ENCODE measurements at places on chromosomes 11 and 22.

DNA sequence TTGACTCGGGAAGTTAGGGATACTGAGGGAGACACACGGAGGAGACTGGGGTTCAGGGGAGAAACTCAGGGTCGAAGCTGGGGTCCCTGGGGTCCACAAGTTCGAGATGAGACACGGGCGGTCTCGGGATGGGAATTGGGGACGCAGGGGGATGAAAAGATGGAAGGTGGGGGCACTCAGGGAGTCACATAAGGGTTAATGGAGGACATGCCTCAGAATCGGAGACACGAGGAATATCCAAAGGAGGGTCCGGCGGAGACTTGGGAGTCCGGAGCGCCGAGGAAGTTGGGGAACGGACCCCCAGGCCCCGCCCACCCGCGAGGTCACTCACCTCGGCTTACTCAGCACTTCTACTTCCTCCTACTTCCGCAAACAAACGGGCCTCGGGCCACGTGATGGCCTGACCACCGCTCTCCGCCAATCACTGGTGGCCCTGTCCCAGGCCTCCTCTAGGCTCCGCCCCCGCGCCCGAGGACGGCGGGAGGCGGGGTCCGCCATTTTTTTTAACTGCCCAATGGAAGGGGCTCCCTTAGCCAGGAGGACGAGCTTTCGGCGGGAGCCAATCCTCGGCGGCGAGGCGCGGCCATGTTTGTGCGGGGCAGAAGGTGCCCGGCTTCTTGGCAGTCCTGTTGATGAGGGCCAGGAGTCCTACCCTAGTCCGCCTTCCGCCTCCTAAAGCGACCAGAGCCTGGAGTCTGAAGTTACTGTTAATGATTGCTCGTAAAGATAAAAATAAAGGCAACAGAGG is at the start of gene PLA2G6:
Gene PLA2G6, minus strand, starts transcription at position 378 of the 748 bp plus-strand sequence. CDS start 12,404 bp downstream, outside the sequence.
- peak; percentile 97 for DNase-seq

DNA sequence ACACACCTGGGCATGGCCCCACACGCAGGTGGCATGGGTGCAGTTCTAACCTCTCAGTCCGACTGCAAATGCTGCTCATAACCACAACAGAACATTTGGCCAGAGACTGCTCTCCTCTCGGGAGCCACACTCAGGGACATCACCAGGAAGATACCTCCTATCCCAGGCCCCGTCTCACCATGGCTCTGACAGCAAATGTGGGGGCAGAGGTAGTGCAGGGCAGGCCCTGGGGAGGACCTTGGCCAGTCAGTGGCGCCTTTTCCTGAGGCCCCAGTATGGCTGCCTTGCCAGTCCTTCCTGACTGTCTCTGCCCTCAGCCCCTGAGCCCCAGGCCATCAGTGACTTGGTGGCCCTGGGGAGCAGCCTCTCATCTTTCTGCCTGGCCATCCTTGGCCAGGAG is 2.8 kb downstream of the KRTAP5-6 start:
- no peak for DNase-seq

DNA sequence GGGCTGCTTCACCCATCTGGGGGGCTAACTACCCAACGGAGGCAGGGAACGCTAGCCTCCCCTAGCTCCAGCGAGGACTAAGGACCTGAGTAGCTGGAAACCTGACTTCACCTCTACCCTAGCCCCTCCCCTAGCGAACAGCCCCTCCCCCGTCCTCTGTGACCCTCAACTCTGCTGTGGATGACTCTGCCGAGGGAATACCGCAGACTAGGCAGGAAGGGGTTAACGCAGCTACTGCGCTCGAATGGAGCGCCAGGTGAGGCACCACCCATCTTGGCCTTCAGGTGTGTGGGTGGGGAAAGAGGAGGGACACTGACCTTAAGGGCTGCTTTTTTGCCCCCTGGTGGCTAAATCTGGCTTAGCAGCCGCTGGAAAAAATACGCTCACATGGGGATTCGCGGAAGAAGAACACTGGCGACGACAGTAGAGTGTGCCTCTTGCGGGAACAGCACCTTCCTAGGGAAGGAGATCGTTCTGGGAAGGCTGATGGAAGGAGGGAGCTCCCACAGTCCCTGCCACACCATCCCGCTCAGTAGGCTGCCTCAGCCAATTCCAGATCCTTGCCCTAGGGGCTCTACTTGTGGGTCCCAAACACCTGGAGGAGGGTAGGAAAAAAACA is 4.5 kb upstream of the BCL9L start:
- DNase-seq, result peak; percentile 89

DNA sequence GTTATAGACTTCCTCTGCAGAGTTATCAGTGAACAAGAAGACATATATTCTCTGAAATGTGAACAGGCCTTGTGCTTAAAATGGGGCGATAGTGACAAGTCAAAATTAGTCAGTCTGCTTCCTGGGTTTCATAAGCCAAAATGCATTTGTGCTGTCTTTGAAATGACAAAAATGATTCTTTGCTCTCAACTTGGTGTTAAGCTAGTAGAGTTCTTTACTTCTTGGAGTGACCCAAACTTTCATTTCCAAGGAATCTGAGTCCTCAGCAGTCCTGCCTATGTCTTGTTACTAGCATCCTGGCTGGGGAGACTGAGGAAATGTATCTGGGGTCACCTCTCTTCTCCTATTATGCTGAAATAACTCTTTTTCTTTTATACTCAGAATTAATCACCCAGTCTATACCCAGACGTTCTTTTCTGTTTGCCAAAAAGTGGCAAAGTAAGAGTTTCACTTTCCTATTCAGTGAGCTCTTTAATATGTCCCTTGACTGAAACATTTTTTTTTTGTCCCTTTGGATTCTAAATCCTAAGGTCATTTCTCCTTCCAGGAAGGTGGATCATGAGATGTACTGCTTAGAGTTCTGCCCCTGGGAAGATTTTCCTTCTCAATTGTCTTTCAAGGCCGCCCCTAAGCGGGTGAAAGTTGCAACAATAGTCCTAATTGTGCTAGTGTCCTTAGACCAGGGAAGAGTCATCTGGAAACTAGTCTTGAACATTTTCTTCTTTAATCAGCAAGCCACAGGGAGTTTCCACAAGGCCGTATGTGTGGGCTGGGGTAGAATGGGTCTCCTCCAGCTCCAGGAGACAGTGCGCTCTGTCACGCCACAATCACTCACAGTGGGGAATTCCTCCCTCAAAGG is 53.0 kb upstream of the RDX start:
- DNase-seq, result peak; percentile 81

GRCh38 chr11:46252373-46252914 is 25.0 kb upstream of the CREB3L1 start:
- no peak for DNase-seq
